ENCODE measurements at places on chromosomes 6 and 20.

GRCh38 chr6:156016186-156016976 lies 560.7 kb upstream of the NOX3 start:
- no peak for DNase-seq

DNA sequence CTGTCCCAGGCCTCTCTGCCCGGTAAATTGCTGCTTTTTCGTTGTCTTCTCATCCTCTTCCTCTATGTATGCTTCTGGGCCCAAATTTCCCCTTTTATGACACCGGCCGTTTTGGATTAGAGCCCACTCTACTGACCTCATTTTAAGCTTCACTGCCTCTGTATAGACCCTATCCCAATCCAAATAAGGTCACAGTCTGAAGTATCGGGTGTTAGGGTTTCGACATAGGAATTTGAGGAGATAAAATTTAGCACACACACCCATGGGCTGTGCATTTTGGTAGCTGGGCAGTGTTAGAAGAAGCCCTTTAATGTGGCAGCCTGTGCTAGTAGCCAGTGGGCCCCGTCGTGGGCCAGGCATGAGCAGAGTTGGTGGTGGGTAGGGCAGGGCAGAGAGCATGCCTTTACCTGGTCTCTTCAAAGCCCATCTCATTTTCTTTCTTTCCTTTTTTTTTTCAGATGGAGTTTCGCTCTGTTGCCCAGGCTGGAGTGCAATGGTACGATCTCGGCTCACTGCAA lies 27.9 kb upstream of the EZR start:
- DNase-seq, result no peak

DNA sequence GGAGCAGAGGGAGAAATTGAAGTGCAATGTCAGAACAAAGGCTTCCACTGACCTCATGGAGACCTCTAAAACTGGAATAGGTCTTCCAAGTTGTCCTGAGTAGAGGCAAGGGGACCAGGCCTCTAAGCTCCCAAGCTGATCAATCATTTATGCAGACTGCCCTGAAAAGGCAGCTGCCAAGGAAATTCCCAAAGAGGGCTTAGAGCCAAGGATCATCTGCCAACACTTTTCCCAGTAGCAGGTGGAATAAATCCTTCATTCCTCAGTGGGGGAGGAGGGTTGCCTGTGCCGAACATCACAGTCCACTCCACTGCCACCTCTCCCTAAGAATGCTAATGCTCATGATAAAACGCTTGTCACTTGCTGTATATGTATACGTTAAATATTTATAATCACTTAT lies 29.3 kb upstream of the RALY start:
- no peak for DNase-seq

GRCh38 chr6:80454661-80455365 lies 348.3 kb downstream of the BCKDHB start:
- no peak for DNase-seq

GRCh38 chr20:36482044-36482473 lies 59.3 kb upstream of the MYL9 start:
- no peak for DNase-seq

DNA sequence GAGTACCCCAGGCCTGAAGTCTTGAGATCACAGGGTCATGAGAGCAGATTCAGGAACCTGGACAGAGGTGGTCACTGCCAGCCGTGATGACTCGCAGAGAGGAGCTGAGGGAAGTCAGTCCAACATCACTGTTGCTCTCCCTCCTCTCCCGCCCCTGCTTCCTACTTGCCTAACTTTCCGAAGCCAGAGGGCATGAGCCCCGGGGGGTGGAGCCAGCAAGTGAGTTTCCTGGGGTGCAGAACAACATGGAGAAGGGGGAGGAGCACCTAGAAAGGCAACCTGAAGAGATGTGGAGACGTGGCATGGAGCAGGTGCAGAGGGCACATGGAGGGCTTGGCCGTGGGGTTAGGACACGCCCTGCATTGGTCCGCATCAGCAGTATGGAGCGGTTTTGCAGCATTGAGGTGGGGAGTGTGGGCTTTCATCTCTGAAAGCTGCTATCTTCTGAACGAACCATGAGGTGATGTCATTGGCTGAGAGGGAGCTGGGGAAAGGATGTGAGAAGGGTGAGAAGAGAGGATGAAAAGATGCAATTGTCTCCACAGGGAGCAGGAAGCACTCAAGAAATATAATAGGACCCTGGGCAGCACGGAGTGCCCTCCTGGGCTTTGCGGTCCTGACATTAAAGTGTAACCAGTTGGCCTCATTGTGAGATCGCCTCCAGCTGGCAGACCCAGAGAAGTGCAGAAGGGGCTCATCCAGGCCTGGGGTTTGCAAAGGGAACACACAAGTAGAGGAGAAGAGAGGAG lies 25.0 kb downstream of the GDAP1L1 start:
- no peak for DNase-seq

- DNase-seq, result no peak
Measured at GRCh38 chr6:36577301-36577700, 16.9 kb upstream of the SRSF3 start.

- no peak for DNase-seq
Measured at GRCh38 chr6:164898412-164898811, 411.0 kb downstream of the C6orf118 start.

GRCh38 chr6:108353853-108354252 lies 59.0 kb downstream of the AFG1L start:
- DNase-seq, result no peak

DNA sequence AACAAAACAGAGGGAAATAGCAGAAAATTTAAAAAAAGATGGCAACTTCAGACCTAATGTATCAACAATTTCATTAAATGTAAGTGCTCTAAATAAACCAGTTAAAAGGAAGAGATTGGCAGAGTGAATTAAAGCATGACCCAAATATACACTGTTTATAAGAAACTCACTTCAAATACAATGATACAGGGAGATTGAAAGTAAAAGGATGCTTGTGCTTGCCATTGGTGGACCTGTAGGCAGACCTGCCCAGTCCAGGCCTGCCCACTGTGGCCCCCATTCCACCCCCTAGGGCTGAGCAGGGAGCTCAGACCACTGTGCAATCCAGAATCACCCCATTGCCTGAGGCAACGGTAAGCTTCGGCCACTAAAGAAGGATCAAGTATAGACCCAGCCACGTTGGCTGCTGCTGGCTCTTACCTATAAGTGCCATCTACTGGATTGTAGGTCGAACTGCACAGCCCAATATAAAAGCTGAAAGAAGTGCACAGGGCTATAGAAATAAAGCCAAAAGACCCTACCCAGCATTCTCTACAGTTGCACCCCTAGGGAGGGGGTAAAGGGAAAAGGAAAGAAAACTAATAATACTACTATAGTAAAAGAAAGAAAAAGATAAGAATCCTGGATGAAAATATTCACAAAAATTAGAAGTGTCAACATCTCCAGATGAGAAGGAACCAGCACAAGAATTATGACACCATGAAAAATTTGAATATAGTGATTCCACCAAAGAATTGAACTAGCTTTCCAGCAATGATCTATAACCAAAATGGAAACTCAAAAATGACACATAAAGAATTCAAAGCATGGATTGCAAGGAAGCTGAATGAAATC lies 36.1 kb downstream of the PSMB1 start:
- peak; percentile 23 for DNase-seq

DNA sequence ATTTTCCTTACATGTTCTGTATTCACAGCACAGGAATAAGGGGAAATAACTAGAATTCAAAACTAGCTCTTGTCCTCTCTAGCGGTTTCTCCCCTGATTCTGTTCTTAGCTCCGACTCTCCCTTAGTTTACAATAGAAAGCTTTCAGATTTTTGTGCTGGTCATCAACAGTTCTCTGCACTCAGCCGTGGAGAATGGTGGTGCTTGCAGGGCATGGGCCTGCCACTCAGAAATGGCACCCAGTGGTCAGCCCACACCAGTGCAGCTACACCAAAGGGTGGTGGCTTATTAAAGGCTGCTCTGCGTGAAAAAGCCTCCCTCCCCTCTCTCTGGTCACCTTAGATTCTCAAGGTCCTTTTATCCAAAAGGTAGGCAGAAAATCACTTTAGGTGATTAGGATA lies 123.5 kb downstream of the SASH1 start:
- no peak for DNase-seq

- no peak for DNase-seq
Measured at GRCh38 chr6:103367212-103367611, 1492.5 kb downstream of the HACE1 start.

GRCh38 chr20:35108921-35109320 lies 16.3 kb upstream of the TRPC4AP start:
- no peak for DNase-seq

DNA sequence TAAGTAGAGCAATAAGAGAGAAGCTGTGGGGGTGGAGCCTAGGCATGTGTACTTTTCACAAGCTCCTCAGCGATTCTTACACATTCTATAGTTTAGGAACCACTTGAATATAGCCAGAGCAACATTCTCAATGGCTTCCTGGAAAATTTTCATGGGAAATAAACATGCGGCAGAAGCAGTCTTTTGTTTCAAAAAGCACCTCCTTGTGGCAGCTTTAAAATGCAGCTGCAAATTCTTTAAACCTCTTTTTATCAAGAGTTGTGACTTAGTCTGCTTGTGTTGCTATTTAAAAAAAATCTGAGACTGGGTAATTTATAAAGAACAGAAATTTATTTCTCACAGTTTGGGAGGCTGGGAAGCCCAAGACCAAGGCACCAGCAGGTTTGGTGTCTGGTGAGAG lies 23.8 kb downstream of the NKX2-2 start:
- no peak for DNase-seq

DNA sequence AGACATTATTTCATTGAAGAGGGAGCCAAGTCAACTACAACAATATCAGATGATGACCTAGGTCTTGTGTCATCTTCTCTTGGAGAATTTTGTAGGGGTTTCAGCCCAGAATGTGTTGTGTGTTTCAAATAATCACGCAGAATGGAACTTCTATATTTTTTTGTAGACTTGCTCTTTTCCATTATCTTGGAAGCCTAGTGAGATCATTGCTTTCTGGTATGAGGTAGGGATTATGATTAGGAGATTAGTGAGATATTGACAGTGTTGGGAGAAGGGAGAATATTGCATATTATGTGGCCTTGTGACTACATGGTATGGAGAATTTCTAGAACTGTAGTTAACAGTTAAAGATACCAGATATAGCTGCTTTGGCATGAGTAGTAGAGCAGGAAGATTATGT lies 423.6 kb upstream of the PLCB4 start:
- no peak for DNase-seq

DNA sequence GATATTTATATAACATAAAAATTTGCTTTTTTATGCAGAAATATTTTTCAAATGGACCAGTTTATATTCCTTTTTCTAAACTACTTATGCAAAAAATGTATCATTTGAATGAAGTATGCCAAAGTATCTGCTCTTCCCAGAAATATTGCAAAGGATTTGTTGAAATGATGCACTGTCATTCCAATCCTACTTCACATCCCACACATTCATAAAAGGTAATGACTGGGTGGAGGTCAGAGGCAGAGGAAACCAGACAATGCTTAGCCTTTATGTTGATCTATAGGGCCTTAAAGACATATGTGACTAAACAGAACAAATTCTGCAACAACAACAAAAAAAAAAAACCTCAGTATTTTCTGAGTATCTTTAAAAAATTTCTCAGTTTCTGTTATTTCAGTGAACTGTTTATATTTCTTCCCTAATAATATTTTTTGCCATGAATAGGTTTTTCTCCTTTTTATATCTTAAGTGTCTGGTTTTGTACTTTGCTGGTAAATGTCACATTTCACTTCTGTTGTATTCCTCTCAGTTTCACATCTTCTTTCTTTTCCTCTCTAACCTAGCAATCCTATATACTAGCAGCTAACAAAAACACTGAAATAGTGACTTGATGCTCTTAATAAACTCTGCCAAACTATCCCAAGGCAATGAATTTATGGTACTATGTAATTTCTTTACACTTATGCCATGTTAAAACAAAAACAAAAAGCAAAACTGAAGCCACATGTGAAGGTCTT lies 374.1 kb downstream of the BCKDHB start:
- DNase-seq, result no peak

DNA sequence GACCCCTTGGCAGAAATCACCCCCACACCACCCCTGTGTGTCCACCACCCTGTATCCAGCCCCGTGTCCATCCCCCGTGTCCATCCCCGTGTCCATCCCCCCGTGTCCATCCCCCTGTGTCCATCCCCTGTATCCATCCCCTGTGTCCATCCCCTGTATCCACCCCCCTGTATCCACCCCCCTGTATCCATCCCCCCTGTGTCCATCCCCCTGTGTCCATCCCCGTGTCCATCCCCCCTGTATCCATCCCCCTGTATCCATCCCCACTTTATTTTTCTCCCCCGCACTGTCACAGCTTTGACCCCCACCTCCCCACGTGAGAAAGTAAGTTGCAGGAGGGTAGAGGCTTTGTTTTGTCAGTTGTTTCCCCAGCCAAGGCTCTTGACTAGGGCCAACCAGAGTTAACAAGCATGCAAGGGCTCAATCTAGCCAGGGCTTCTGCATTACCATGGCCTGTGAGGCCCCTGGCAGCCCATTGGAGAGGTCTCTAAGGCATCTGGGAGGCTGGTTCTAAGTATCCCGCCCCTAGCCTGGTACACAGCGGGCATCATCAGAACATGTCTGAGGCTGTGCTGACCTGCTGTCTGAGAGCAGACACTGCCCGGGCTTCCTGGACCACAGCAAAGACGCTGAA lies 18.1 kb upstream of the SIRPA start:
- DNase-seq, result no peak

DNA sequence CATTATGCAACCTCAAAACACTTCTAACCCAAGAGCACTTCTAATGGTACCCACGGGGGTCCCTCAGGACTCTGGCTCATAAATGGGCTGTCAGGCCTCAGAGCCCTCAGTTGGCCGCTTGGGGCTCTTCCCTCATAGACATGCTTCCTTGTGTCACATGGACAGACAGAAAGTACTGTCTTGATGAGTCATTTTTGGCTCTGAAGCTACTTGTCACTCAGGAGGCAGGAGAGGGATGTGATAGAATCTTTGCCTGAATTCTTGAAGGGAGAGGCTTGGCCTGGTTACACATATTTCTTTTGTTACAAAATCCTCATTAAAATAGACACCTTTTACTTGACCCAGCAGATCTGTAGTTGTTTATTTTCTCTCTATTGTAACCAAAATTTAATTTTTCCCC lies 15.1 kb upstream of the EDN1 start:
- no peak for DNase-seq

DNA sequence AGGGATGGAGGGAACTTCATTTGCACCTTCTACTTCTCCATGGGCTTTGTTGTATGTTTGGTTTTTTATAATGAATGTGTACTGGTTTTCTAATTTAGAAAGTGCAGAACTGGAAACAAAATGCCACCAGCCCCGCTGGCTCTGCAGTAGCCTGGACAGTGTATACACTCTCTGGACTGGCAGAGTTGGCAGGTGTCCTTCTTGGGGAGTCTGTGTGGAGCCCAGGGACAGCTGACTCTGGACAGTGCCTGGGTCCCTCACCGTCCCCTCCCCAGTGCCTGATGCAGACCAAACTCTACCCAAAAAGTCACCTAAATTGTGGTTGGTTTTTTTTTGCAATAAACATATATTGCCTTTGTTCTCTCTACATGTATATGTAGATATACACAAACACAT lies 91.0 kb downstream of the SLC2A10 start:
- no peak for DNase-seq

- DNase-seq, result no peak
Measured at GRCh38 chr6:2971420-2972218, at the start of gene SERPINB6. TSS of gene SERPINB6 (minus strand) at chr6:2971567. CDS start at chr6:2959332, 12,235 bp downstream.

GRCh38 chr6:40171343-40171742 lies 237.1 kb upstream of the MOCS1 start:
- no peak for DNase-seq

GRCh38 chr6:154202958-154203357 lies 153.6 kb downstream of the IPCEF1 start:
- no peak for DNase-seq

- DNase-seq, result no peak
Measured at GRCh38 chr6:135305684-135306083, 124.6 kb downstream of the MYB start.
